ENCODE measurements at places on chromosomes 7 and 10.
A peak's percentile ranks its signal among the peaks of the same experiment; 100 is the strongest.

GRCh38 chr7:116145245-116145852, 65.0 kb upstream of the TES start:
- no peak for DNase-seq

DNA sequence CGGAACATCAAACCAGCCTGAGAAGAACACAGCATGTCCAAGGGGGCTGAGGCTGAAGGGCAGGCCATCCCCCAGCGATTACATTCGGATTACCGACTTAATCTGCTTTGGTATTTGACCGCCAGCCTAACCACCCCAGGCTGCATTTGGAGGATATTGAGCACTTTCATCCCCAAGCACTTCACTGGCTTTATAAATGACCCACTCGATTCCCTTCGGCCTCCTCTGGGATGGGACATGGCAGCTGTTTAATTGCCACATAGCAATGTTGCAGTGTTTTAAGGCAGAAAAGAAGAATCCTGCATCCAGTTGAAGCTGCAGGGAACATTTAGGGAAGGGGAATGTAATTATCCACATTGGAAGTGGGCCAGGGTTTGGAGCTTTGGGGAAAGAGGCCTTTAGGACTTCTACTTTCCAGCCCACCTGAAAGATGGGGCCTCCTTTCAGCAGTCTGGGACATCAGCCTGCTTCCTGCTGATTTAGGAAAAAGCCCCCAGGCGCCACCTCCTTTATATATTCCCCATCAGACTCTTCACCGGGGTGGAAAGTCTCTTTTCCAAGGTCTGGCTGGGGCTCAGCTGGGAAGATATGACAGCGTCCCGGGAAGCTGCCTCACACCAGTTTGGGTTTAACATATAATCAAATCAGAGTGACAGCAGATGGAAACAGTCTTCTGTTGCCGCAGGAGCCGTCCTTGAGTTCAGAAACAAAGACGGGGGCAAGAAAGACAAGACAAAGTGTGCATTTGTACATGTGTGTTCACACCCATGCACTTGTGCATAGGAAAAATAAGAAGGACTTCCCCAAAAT, 9.2 kb downstream of the DPCD start:
- no peak for DNase-seq

- DNase-seq = no peak
Observed at GRCh38 chr10:7186387-7187018, 224.3 kb downstream of the SFMBT2 start.

GRCh38 chr7:36487756-36488336, 98.2 kb downstream of the ANLN start:
- DNase-seq = no peak

- no peak for DNase-seq
Observed at GRCh38 chr7:121000081-121000983, 11.8 kb downstream of the CPED1 start.

DNA sequence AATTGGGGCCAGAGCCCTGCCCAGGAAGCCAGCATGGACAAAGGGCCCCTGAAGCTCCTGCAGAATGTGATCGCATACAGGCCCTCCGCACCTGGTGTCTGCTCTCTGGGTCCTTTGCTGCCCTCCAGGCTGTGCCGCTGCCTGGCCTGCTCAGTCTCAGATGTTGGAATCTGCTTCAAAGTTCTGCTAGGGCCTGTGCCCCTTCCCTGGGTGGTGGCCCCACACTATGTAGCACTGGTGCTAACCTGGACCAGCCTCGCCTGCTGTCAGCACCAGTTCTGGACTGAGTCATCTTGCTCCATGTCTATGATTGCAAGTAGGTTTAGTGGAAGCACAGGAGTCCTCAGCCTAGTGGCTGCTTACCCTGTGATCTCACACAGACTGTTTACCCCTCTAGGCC, 6.3 kb downstream of the MAT1A start:
- DNase-seq = no peak

DNA sequence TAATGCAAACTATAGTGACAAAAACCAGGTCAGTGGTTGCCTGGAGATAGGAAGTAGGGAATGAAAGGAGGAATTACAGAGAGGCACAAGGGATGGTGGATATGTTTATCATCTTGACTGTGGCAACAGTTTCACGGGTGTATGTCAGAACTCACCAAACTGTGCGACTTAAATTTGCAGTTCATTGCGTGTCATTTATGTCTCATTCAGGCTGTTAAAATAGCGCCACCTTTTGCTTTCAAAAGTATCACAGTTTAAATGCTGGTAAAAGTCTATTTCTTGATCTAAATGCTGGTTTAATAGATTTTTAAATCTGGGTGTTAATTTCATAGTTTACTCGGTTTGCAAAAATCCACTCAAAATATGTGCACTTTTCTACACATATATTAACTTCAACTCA, 51.0 kb downstream of the PTTG1IP2 start:
- no peak for DNase-seq

- no peak for DNase-seq
Observed at GRCh38 chr10:23331567-23332301, 12.9 kb downstream of the C10orf67 start.

DNA sequence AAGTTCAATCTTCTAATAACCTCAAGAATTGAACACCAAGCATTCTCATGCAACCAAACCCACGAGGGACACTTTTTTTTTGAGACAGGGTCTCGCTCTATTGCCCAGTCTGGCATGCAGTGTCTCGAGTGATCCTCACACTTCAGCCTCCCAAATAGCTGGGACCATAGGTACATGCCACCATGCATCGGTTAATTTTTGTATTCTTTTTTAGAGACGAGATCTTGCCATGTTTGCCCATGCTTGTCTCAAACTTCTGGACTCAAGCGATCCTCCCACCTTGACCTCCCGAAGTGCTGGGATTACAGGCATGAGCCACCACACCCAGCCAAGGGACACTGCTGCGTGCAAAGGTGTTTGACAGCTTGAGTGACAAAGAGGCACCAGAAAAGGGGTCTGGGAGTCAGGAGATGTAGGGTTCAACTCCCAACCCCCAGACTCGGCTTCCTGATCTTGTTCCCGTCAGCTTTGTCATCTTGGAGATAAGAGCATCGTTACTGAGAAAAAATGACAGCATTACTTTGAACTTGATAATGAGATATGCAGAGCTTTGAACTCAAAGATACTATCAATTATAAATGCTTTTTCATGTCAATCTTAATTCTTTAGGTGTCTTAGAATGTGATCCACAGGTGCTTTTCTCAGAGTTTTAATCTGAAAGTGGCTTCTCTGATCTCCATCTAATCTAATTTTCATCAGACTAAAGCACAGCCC, 1.6 kb upstream of the CYTH3 start:
- no peak for DNase-seq

DNA sequence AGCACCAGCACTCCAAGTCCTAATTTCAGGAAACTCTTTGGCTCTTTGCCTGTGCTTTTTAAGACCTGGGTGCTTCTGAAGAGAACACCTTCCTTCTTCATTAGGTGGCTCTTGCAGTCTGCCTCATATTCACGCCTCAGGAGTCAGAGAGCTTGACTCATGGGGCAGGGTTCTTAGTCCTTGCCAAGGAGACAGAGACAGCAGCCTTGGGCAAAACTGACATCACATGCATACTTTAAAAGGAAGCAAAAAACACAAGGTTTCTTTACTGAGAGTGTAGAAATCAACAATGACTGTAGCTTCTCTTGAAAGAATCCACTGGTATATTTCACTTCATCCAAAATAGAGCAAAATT, 780.6 kb downstream of the INHBA start:
- peak; percentile 14 for DNase-seq

GRCh38 chr7:68964060-68964459, 634.2 kb upstream of the AUTS2 start:
- DNase-seq = no peak

GRCh38 chr10:80487791-80488538, 33.9 kb downstream of the TSPAN14 start:
- DNase-seq = no peak

GRCh38 chr10:124849111-124849773, 47.6 kb downstream of the ABRAXAS2 start:
- DNase-seq = no peak

DNA sequence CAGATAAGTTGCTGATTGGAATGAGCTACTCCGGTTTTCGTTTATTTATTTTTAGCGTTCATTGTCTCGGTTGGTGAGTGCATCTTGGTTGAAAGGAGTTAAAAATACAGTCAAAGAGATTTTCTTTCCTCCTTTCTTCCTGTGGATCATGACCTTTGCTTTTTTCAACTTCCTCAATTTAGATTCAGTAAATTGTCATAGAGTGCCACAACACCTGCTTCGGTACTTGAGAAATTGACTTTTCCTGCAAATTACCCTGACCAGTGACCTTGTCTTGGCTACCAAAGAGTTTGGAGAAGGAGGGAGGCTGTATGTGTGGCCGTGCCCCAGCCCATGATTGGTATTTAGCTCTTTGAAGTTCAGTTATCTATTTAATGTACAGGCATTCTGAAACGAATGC, 128.7 kb downstream of the FAM204A start:
- DNase-seq = no peak

GRCh38 chr7:24652251-24652939, 79.1 kb downstream of the PALS2 start:
- DNase-seq = no peak

DNA sequence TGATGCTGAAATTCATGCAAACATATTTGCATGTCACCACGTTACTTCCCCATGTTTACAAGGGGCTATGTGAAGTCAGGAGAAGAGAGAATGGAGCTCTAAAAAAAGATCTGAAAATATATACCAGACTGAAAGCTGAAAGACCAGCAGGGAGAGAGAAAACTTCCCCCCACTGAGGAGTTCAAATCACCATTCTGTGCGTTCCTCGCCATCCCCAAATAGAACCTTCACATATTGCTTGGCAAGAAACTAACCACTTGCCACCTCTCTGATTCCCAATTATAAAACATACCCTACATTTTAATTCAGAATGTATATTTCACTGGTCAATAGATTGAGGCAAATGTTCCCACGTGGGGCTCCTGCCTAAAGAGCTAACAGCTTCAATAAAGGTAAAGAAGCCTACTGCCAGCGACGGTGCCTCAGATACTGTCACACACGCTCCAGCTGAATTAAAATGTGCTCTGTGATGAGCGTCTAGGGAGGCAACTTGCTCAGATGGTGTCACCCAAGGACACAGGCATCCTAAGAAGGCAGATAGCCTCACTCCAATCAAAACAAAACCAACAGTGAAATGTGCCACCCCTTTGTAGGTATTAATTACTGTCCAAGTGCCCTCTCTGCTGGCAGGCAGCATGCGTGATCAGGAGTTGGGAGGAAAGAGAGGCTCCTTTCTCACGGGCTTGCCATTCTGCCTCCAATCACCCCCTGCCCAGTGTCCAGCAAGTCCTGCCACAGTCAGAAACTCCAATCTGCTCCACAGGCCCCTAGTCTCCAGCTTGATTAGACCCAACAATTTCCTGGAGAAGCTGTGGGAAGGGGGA, 298.2 kb downstream of the GRID1 start:
- no peak for DNase-seq

- no peak for DNase-seq
Observed at GRCh38 chr10:4456279-4456678, 369.7 kb upstream of the AKR1E2 start.

DNA sequence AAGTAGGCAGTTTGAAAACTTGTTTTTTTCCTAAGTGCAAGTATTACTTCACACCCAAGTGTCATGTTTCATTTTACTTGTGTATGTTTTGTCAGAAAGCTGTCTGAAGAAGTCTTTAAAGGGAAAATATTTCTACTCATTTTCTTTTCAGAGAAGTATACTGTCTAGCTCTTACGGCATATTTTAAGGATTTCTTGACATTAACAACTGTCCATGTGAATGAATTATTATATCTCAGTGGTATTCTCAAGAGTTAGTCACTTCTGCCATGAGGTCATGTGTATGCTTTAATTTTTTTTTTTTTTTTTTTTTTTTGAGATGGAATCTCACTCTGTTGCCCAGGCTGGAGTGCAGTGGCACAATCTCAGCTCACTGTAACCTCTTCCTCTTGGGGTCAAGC, 229.5 kb downstream of the BICC1 start:
- DNase-seq = no peak

- DNase-seq = no peak
Observed at GRCh38 chr10:121566755-121567154, 31.5 kb downstream of the FGFR2 start.

DNA sequence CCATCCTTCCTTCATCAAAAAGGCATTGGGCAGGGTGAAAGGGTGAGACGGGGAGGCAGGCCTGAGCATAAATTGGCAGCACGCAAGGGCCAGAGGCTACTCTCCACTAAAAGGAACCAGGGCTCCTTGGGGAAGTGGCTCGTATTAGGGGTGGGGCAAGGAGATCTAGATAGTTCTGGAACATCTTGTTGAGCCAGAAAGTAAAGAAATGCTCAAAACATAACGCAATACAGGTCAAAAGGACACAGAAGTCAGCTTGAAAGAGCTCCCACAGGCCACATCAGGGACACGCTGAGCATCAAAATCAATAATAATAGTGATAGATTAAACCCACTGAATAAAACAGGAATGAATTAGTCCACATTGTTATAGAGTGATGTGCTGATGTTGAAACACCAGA, 203.1 kb downstream of the ELMO1 start:
- DNase-seq = no peak

- peak; percentile 38 for DNase-seq
Observed at GRCh38 chr7:16916105-16916639, 34.4 kb upstream of the AGR3 start.

GRCh38 chr10:34498821-34499220, 316.3 kb downstream of the PARD3 start:
- no peak for DNase-seq

GRCh38 chr10:97584060-97584797, at the start of gene HOGA1:
Gene HOGA1, plus strand, starts transcription at chr10:97584389. Its CDS starts 315 bp downstream, at chr10:97584704.
- peak; percentile 47 for DNase-seq

DNA sequence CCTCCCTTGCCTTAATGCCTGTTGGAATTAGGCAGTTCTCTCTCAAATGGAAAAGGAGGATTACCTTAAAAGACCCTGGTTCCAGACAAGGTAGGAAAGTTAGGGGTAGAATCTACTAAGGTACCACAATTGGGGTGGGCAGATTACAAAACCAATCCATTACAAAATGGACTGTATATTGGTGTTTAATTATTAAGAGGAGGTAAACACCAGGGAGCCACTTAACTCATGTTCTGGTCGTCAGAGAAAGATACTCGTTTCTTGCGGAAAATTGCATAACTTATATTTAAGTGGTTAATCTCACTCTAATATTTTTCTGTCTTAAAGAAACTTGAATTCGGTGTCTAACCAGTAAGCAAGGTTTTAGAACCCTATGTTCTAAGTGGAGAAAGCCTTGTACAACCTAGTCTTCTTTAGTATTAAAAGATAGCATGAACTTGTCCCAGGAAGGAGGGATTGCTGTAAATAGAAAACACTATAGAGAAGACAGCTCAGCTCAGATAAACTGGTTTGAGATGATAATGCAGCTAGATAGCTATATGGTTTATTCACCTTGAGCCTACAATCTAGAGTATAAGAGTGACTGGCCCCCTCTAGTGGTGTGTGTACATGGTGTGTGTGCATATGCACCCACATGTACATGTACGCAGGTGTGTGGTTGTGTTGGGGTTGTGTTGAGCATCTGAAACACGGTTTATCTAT, 58.0 kb upstream of the STRIP2 start:
- DNase-seq = no peak

GRCh38 chr7:151558575-151558974, 38.9 kb upstream of the RHEB start:
- DNase-seq = peak; percentile 22

GRCh38 chr10:49831352-49832035, 69.4 kb upstream of the OGDHL start:
- no peak for DNase-seq

GRCh38 chr7:107364787-107365186, 105.1 kb upstream of the GPR22 start:
- DNase-seq = no peak

All from HS-27A (cell line).